ENCODE measurements at places on chromosomes 11 and 22. TPM values are rescaled to one million over a fixed set of nuclear protein-coding genes. Genes with fewer than 3 reads are reported as not detected.

GRCh38 chr22:37451218-37451617 lies 23.9 kb upstream of the ELFN2 start:
- no peak for DNase-seq

Gene VPS11
- 20.2 TPM for total RNA-seq

DNA sequence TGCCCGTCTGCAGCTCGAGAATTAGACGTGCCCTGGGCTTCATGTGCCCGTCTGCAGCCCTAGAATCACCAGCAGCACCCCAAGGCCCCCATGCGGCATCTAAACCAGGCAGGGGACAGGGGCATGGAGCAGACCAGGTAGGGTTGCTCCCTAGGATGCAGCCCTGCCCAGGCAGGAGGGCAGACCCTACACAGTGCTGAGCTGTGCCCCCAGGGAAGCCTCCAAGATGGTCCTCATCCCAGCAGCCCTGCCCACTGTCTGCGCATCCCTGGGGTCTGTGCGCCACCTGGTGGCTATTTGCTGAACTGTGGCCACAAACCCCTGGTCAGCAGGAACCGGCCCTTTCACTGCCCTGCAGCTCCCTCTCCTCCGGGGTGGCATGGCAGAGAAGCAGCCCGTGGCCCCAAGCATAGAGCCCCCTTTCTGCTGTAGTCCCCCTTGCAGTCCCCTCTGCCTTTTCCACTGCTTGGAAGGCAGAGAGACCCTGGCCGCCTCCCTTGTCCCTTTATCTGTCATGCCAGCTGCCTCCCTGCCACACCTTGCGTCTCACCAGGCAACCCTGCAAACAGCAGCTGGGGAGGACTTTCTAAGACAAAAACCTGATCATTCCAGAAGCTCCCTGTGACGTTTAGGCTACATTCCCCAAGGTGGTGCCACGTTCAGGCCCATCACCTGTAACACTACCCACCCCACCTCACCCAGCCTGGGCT lies 86.6 kb downstream of the KCNQ1 start:
- no peak for DNase-seq

Gene ARFGAP3
- 59.6 TPM for total RNA-seq

DNA sequence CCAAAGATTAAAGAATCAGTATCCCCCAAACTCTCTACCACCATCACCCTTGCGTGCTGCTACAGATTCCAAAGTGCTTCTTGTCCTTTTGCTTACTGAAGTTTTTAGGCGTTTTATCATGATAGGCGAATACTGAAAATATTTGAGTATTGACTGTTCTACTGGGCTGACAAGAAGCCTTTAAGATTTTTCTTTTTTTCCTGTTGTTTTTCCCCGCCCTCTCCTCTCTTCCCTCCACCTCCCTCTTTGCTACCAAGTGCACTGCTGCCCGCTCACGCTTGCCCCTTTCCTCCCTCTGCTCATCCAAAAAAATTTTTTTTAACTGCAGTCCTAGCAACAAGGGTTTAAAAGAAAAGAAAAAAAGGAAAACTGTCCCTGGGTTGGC lies 679 bp downstream of the SPCS2 start:
- DNase-seq = no peak

- no peak for DNase-seq
These were observed 20.7 kb upstream of the CBX7 start for GRCh38 chr22:39173050-39173706.

GRCh38 chr22:38461057-38461413 lies 6.0 kb upstream of the KCNJ4 start:
- no peak for DNase-seq

Gene TSSK2
- total RNA-seq = not detected

- DNase-seq = no peak
These were observed 96.5 kb downstream of the DLG2 start for GRCh38 chr11:85530634-85531033.

GRCh38 chr22:19055801-19056200 lies 66.4 kb downstream of the DGCR2 start:
- DNase-seq = no peak

- peak; percentile 53 for DNase-seq
These were observed at the start of gene TRMU for GRCh38 chr22:46335201-46336118. TSS of gene TRMU (plus strand) at chr22:46335714. CDS start at chr22:46335765, 51 bp downstream.

DNA sequence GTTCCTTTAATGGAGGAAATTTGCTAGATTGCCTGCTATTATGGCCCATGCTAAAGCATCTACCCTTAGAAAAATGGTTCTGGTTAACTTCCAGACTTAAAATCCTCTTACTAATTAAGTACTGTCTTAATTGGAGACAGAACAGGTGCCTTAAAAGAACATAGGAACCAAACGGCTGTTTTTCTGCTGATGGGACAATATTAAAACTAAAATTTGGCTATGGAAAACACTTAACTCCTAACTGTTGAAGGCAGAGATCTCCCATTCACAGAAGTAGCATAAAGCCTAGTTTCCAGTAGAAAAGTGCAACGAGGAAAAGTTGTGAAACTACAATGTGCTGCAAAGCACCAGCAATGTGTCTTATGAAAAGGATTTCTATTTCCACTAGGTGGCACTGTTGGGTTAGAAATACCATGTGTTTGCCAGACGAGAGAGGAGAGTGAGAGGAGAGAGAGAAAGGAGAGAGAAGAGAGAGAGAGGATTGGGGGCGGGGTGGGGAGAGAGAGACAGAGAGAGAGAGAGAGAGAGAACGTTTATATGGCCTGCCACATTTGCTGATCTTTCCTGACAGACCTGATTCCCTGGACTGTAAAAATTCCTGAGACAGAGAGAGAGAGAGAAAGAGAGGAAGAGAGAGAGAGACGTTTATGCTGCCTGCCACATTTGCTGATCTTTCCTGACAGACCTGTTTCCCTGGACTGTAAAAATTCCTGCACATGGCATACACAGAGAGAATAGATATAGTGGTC lies 51.5 kb downstream of the FAM181B start:
- peak; percentile 45 for DNase-seq

GRCh38 chr11:43532041-43532440 lies 148.5 kb upstream of the HSD17B12 start:
- DNase-seq = no peak

Gene MS4A12
- not detected for total RNA-seq

Gene APOL4
- total RNA-seq = 33.9 TPM

DNA sequence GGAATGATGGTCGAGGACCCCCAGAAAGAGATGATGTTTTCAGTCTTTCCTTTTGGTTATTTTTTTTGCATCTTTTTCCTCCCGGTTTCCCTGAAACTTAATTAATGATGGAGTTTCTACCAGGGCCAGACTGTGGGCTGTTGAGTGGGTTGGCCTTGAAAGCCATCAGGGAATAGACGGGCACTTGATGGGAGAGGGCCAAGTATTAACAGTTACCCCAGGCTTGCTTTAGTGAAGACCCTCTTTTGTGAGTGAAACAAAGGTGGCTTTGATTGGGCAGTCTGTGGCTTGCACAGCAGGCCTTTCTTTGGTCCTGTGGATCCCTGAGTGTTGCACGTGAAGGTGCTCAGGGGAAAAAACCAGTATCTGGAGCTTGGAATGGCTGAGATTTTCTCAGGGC lies 56.9 kb downstream of the AMOTL1 start:
- DNase-seq = no peak

- no peak for DNase-seq
These were observed 339.1 kb upstream of the API5 start for GRCh38 chr11:42972741-42973140.

DNA sequence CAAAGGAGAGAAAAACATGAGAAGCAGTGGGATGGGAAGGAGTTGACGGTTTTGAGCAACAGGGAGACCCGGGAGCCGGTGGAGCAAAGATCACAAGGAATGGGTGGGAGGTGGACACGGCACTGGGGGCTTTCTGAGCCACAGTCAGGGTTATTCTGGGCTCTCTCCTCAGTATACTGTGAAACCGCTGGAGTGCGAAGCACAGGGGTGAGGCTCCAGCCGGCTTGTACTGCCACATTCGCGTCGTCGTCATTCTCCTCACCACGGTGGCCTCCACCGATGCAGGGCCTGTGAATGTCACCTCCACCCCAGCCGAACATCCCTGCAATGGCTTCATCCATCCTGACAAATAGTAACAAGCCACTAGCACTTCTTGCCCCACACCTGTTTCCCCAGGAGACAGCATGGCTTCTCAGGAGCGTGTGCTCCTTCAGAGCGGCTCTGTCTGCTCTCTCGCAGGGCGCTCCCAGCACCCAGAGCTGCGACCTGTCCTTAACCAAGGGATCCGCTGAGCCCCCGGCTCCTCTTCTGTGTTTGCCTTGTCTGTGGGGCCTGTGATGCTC lies 1165.3 kb downstream of the TBC1D22A start:
- no peak for DNase-seq

DNA sequence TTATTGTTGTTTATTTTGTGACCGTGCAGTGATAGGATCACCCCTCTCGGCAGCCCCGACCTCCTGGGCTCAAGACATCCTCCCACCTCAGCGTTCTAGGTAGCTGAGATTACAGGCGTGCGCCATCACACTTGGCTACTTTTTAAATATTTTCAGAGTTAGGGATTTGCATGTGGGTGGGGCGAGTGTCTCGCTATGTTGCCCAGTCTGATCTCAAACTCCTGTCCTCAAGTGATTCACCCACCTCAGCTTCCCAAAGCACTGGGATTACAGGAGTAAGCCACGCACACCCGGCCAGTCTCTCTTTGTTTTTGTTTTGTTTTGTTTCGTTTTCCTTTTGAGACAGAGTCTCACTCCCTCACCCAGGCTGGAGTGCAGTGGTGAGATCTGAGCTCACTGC lies 1.2 kb upstream of the INTS5 start:
- DNase-seq = no peak

GRCh38 chr11:37390576-37391083 lies 792.6 kb upstream of the RAG2 start:
- DNase-seq = no peak

Gene CD6
- total RNA-seq = 0.95 TPM

DNA sequence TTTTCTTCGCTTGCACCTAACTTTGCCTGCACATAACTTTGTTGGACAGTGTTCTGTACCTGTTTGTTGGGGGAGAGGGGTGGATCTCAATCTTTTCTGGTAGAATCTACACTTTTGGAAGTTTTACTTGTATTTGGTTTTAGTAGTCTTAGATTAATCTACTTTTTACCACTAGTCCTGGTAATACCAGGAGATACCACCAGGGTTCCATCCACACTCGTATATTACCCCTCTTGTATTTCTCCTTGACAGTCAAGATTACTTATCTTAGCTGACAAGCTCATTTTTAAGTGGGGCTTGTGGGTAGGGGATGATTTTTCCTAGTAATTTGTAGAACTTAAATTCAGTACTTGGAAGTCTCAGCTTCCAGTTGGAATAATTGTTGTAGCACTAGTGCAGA lies 37.3 kb upstream of the TECTA start:
- no peak for DNase-seq

- no peak for DNase-seq
These were observed 41.0 kb upstream of the OLFML1 start for GRCh38 chr11:7444091-7444981.

Gene MYO18B
- total RNA-seq = 4.8 TPM

GRCh38 chr11:87440076-87440770 lies 402.5 kb downstream of the TMEM135 start:
- DNase-seq = no peak

DNA sequence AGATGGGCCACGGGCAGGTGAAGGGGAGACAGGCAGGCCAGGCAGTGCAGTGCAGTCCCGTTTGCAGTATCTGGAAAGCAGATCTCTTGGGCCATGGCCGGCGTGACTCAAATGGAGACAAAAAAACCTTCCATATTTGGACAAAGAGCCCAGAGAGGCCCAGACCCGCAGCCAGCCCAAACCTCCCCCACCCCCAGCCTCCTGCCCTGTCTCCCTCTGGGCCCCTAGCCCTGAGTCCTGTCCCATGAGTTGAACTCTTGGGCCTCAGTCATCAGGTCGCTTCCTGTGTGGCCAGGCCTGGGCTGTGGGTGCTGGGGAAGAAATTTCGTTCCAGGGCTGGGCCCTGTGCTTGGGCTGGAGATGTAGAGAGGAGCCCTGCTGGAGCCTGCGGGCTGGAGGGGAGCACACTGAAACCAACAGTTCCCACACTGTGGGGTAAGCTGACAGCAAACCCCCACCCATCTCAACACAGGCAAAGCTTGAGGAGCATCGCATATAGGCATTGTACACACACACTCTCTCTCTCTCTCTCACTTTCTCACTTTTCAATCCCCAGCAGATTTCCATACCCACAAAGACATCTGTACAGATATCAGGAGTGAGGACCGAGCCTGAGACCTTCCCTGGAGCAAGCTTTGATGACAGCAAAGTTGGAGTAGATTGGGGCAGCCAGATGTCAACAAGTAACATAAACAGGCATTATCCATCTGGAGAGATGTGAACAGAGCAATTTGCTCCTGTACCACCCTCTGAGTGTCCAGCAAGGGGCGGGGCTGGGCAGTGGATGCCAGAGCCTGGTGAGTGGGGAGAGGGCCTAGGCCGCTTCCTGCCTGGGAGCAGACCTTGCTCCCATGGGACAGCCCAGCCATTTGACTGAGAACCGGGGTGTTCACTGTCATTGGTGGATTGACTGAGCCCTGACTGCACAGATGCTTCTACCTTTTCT lies 17.2 kb downstream of the ARHGEF17 start:
- no peak for DNase-seq

DNA sequence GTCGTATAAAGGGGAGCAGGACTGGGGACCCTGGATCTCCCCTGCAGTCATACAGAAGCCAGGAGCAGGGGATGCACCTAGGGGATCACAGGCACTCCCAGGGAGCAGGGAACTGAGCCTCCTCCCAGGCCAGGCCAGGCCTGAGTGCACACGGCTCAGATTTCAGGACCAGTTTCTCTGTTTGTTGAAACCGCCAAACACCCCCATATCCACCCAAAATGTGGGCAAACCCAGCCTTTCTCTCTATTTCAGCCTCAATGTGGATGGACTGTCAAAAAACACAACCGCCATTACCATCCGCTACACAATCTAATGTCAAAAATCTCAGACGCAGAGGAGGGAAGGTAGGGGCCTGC lies 17.5 kb downstream of the MN1 start:
- DNase-seq = no peak

- DNase-seq = no peak
These were observed 43.9 kb downstream of the NFAM1 start for GRCh38 chr22:42388130-42388797.

DNA sequence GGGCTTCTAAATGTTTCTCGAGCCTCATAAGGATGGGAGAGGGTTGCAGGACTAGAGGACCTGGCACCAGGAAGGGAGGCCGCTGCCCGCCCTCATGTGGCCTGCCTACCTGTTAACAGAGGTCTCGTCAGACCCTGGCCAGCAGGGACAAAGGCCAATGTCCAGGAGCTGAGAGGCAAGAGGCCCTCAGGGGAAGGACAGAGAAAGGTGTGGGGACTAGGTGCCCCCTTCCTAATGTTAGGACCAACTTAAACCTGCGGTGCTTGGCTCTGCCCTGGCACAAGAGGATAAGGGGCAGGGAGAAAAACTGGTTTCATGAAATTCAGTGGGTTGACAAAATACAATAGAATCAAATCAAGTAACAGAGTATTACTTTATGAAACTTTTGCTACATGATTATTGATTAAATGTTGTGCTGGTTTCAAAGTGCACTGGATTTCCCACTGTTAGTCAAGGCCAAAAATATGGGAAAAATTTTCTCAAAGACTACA lies 20.0 kb upstream of the SYT12 start:
- DNase-seq = no peak

GRCh38 chr11:95346265-95346664 lies 115.3 kb upstream of the SESN3 start:
- no peak for DNase-seq

Gene THOC5
- 30.6 TPM for total RNA-seq

Gene OVCH2
- total RNA-seq = 3.3 TPM

GRCh38 chr11:71165771-71166170 lies 86.6 kb downstream of the SHANK2 start:
- no peak for DNase-seq

- no peak for DNase-seq
These were observed 106.8 kb downstream of the CCDC83 start for GRCh38 chr11:85961930-85962363.

Data from urinary bladder (tissue), 4 donors.